ENCODE measurements at places on chromosomes 3 and 15. TPM values are rescaled to one million over a fixed set of nuclear protein-coding genes. Genes with fewer than 3 reads are reported as not detected.

DNA sequence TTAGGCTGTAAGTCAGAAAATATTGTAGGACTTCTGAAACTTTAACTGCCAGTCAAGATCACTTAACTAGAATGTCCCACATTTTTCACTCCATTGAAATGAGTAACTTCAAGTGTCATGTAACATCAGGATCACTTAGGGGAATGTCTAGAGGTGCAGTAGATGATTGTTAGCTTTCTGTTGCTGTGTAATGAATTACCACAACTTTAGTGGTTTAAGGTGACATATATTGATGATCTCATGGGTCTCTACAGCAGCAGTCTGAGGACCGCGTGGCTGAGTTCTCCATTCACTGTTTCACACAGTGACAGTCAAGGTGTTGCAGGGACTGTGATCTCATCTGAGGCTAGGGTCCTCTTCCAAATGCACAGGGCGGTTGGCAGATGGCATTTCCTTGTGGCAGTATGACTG lies 82.7 kb downstream of the SLC25A26 start:
- no peak for DNase-seq

DNA sequence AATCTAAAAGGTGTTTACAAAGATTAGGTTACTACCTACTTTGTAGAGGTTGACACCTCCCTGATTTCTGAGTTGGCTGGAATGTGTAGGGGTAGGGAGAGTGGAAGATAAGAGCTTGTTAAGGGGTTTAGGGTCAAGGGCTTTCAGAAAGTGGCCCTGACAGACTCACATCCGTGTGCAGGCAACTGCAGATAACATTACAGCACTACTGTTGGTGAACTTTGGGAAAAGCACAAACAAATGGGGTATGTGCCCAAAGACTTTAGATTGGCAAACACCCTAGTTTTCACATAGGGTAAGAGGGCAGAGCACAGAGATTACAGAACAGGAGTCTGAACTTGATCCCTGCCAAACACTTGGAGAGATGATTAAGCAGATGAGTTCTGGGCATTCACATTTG lies 375.7 kb downstream of the EPHB1 start:
- no peak for DNase-seq

DNA sequence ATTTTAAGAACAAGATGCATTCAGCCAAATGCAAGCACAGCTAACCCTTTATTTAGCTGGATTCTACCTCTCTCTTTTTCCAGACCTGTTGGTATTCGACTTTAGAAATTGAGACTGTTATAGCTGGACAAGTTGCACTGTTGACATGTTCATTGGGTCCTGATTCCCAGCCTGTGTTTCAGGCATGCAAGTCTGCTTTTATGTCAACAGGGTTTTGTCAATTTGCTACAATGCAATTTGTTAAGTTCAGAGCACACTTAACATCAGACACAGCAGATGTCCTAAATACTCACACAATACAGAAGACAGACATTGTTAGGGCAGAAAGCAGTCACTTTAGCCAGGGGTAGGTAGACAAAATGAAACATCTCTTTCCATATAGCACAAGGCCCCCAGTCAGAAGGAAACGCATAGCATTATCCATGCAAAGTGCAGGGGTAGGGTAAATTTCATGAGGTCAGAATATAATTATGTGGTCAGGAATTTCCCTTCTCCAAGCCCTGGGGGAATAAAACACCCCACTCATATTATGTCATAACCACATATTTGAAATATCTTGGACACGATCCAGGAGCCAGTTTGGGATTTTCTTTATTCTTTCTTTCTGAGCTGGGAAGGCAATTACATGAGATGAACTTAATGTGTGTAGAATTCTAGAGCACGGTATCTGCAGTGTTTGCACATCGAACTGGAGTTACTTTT lies 504.1 kb downstream of the NTRK3 start:
- DNase-seq, result peak; percentile 54

- DNase-seq, result no peak
These were observed 36.6 kb upstream of the EPHB3 start for GRCh38 chr3:184524981-184525336.

DNA sequence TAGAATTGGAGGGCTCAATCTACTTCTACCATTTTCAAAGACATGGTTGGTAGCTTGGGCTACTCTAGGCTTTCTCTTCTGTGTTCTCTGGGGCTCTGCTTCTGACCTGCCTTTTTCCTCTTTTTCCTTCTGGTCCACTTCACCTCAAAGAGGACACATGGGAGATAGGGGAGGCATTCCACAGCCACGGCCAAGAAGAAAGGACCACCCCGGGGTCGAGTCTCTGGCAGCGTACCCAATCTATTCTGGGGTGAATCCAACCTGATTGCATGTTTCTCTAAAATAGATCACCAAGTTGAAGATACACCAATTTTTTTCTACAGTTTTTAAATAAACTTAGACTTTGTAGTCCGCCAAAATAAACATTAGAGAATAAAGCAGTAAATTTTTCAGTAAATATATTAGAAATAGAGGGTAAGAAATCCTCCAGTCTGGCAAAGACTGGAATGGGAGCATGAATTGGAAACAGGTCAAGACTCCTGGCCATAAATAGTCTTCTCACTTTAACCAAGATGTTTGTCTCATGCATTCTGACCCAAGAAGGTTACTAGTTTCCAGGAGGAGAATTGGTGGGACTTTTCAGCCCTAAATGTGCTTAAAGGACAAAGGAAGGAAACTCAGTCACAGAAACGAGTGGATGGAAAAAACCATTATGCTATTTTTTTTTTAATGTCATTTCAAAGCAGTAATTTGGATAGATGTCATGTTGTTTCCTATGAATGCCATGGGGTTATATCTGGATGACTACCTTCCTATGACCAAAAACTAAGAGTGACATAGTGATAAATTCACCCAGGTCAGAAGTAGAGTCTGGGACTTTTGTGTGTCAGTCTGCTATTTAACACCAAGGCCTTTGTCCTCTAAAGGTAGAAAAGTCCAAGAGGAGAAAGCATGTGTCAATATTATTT lies 71.3 kb upstream of the PHLDB2 start:
- no peak for DNase-seq

GRCh38 chr3:184676927-184677326 lies 34.9 kb downstream of the MAGEF1 start:
- DNase-seq, result no peak

DNA sequence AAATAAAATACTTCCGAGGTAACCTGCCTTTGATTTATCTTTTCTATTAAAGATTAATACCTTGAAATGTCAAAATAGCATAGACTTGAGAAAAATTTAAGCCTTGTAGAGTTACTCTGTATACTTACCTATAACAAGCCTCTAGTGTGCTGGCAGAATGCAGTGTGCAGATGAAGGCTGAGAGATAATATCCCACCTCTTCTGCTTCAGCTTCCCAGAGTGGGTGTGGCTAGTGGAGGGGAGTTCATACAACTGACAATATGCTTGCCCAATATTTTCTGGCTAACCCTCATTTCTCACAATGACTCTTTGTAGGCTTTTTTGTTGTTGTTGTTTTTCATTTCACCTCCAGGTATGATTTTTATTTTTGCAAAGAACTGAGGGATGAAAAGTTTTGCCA lies 15.7 kb upstream of the ZBTB20 start:
- no peak for DNase-seq

GRCh38 chr3:197547306-197548011 lies 8.3 kb downstream of the BDH1 start:
- DNase-seq, result no peak

GRCh38 chr3:160486459-160486869 lies 36.9 kb upstream of the TRIM59 start:
- no peak for DNase-seq

- no peak for DNase-seq
These were observed 42.5 kb upstream of the SRGAP3 start for GRCh38 chr3:9291821-9292410.

- no peak for DNase-seq
These were observed 67.6 kb downstream of the GOLIM4 start for GRCh38 chr3:168028086-168028485.

- no peak for DNase-seq
These were observed 56.5 kb downstream of the NEK11 start for GRCh38 chr3:131082871-131083863.

DNA sequence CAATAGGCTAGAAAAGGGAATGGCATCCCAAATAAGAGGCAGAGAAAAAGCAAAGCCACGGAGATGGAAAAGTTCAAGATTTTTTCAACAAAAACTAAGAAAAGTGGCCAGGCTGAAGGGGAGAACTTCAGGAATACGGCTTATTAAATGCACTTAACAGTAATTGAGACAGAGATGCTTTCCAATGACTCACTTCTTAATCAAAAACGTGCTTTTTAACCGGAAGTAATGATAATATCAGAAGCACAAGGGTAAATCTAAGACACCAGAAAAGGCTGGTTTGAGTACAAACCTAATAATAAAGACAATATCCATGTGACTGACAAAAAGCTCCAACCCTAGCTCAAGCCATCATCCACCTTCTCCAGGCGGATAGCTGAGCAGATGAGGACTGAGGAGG lies 24.8 kb upstream of the ACTC1 start:
- no peak for DNase-seq

DNA sequence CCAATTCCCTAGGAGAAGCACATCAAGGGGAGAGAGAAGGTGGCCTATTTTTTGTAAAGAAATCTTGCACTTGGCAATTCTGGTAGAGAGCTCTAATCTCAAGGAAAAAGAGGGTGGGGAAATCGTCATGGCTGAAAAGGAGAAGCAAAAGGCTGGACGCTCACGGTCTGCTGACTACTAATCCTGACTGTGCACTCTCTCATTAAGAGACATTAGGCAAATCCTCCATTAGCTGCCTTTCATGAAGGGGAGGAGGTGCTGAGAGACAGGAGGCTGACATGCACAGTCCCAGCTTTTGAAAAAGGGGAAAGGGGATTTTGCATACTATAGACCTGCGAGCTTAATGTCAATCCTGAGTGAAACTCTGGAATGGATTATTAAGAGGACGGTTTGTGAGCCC lies 170.0 kb downstream of the NR2F2 start:
- DNase-seq, result no peak

GRCh38 chr15:83700082-83700481 lies 46.2 kb downstream of the ADAMTSL3 start:
- no peak for DNase-seq

GRCh38 chr15:61063875-61064320 lies 165.2 kb downstream of the RORA start:
- no peak for DNase-seq

DNA sequence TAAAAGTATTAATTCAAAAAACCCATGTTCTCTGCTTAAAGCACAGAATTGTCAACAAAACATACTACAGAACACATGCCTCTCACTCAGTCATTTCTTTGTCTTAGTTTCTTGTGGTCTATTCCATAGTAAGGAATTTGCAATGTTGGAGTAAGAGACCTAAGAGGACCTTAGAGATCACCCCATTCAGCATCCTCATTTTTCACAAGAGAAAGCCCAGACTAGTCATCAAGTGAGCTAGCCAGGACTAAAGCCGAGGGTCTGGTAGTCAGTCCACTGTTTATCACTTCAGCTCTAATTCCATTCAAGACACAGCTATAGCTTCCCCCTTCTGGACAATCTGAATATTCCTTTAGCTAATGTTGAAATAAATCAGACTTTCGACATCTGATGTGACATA lies 601.1 kb downstream of the FHIT start:
- no peak for DNase-seq

DNA sequence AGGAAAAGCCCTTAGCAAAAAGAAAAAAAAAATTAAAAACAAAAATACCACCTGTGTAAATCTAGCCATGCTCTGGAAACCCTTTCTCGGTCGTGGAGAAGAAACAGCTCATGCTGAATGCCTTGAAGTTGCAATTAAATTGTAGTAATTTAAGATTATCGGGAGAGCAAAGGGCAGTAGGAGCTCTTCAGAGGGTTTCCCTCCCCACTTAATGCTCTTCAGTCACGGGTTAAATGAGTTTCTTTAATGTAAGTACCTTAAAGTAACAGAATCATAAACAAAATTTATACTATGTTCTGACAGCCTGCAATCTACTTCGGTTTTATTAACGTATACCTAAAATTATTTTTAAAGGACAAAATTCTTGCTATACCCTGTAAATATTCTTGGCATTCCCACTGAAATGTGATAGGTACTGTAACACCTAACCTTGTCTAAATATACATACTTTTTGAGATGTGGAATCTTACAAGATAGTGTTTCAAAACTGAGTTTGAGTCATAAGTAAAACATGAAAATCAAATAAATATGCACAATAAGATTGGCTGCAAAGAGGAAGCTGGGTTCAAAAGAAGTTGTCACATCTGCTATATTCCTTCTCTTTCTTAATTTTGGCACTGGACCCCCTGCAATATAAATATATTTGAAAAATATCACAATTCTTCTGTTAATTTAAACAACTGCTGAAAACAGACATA lies 5.3 kb downstream of the FOXP1 start:
- DNase-seq, result no peak

GRCh38 chr3:42758126-42758525 lies 14.9 kb downstream of the CCDC13 start:
- DNase-seq, result no peak

- DNase-seq, result no peak
These were observed 137.9 kb downstream of the PDCD6IP start for GRCh38 chr3:33936171-33936920.

DNA sequence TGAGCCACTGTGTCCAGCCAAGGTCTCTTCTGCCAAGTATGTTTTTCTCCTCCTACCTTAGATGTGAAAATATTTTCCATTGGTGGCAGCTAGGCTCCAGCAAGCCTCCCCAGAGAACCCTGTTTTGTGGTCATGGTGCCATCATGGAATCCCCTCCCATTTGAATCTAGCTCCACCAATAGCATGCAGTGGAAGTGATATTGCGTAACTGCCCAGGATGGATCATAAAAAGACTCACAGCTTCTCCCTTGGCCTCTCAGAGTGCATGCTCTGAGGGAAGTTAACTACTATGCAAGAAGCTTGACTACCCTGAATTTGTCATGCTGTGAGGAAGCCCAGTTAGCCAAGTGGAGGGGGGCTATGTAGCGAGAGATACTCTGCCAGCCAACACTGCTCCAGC lies 27.5 kb downstream of the CRYGS start:
- DNase-seq, result no peak

- DNase-seq, result no peak
These were observed 52.4 kb upstream of the BLM start for GRCh38 chr15:90664650-90665287.

RMDN3 gene
- polyA plus RNA-seq, result 25.1 TPM

ANKRD63 gene
- not detected for polyA plus RNA-seq

FEZF2 gene
- polyA plus RNA-seq, result not detected

GRK7 gene
- polyA plus RNA-seq, result not detected

STRIT1 gene
- not detected for polyA plus RNA-seq

ERC2 gene
- polyA plus RNA-seq, result 0.07 TPM

TEX264 gene
- polyA plus RNA-seq, result 100.0 TPM

ATP13A4 gene
- 0.10 TPM for polyA plus RNA-seq

TGM4 gene
- not detected for polyA plus RNA-seq

PLAAT1 gene
- 0.43 TPM for polyA plus RNA-seq

C2CD4A gene
- polyA plus RNA-seq, result not detected

XIRP1 gene
- polyA plus RNA-seq, result 0.05 TPM

GPR15 gene
- not detected for polyA plus RNA-seq

DNAJA4 gene
- 4.1 TPM for polyA plus RNA-seq

DNAJC13 gene
- polyA plus RNA-seq, result 42.7 TPM
